ENCODE measurements at places on chromosomes 3 and 15.

DNA sequence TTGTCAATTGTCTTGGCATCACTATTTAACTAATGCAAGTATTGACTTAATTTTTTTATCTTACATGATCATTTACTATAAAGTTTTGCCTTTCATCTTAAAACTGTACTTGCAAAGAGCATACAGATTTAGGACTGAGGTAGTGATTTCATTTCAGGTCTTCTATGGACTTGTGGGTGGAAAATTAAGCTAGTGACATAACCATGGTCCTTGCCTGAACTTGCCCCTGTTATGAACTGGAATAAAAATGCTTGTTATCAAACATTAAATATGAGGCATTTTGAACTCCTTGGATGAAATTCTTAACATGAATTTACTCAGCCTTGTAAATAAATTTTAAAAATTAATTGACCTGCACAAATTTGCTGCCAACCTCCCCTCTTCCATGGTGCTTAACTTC lies 712.0 kb downstream of the NAALADL2 start:
- DNase-seq = no peak

DNA sequence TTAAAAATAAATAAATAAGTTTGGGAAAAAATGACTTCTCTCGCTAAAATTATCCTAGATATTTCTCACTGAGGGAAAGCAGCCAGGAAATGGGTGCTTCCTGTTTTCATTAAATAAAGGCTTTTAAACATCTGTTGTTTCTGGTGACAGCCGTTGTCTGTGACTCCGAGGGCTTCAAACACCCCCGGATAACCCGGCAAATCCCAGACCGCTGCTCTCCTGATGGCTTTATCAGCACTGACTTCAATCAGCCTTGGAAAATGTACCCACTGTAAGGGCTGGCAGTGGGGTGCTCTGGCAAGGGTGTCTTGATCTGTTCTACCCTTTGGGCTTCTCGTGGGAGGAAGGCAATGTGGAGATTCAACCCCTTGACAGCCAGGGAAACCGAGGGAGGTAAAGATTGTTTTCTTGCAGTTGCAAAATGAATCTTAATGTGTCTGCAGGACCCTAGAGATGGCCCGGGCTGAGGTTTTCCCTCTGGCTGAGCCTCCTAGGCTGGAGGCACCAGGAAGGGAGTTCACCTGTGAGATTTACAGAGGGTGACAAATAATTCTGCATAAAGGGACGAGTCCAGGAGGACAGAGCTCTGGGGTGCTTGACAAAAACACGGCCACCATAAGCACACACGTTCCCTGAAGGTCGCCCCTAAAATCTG lies 33.6 kb upstream of the SEC13 start:
- no peak for DNase-seq

GRCh38 chr3:177680472-177680821 lies 483.2 kb upstream of the TBL1XR1 start:
- DNase-seq = no peak

DNA sequence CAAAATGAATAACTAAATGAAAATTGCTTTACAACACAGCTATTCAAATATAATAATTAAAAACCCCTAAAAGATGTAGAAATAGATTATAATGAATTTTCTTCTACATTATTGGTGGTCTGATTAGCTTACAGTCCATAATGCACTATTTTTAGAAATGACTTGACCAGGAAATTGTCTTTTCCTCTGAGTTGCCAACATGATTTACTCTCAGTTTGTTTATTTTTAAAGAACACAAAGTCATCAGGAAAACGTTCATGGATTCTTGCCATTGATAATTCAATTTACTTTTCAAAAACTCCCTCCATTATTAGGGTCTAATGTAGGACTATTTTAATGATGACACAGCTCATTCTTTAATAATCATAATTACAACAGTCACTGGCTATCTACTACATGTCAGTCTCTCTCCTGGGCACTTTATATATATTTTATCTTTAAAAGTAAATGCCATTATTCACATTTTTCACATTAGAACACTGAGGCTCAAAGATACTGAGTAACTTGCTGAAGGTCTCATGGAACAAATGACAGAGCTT lies 1.1 kb downstream of the TM4SF18 start:
- DNase-seq = no peak

GRCh38 chr15:63832620-63833019 lies 1.1 kb downstream of the HERC1 start:
- no peak for DNase-seq

DNA sequence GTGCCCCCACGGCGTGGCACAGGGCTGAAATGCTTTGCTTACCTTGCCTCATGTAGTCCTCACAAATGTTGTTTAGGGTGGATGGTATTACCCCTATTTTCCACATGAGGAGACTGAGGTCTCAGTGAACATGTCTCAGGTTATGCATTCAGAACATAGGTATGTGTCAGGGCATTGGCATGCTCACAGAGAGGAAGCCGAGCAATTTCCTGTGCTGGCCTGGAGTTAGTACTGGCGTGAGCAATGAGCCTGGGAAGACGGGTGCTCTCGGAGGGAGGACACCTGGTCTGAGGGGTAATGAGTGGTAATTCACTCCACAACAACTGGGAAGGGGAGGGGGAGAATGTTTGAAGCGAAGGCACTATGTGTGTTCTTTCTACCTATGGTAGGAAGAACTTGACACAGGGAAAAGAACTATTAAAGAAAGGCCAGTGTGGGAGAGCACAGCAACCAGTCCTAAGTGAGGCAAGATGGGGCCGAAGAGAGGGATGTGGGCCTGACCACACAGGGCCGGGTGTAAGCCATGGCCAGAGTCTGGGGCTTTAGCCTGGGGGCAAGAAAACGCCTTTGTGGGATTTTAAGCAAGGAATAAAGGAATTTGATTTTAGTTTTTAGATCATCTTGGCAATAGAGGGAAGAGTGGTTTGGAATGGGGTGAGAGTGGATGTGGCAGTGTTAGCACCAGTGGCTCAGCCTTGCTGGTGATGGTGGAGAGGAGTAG lies 4.9 kb upstream of the FAM131A start:
- DNase-seq = no peak

GRCh38 chr3:119322021-119322834 lies 28.0 kb downstream of the ARHGAP31 start:
- DNase-seq = no peak

DNA sequence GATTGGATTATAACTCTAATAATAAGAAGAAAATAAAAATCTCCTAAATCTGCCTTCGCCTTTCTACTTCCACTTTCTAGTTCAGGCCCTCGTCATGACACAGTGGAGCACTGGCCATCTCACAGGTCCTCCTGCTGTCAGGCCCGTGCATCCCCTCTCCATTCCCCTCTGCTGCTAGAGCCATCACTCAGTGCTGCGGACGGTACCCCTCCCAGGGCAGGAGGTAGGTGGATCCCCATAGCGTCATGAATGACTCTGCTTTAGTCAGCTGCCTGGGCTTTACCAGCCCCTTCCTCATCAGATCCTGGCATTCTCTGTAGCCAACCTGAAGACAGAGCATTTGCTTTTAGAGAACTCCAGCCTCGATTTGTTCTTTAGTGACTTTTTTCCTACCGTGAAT lies 12.0 kb upstream of the PPP1R2 start:
- DNase-seq = no peak

DNA sequence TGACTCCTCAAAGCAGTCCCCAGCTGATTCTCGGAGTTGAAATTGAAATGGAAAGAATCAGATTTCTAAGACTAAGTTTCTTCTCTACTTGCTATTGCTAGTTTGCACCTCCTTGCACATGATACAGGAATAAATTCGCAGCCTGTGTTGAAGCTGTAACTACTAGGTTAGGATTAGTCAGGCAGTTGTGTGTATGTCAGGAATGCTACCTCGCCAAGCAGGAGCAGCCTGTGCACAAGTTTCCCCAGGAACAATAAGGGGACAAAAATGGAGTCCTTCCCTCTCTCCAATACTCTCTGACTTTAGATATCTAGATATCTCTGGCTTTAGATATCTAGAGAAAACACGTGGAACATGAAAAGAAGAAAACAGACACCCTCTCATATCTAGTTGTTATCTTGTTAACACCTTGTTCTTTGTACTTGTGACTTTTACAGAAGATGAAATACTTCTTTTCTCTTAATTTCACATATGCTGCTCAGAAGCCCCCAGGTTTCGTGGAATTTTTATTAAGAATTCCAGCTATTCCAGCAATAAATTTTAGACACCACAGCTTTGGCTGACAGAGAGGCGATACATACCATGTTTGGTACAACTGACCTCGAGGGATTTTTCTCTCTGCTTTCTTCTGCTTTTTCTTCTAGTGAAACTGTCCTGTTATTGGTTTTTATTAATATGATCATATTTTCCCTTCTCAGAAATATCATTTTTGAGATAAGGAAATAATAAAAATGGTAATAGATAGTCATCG lies 56.1 kb upstream of the CMSS1 start:
- DNase-seq = no peak

DNA sequence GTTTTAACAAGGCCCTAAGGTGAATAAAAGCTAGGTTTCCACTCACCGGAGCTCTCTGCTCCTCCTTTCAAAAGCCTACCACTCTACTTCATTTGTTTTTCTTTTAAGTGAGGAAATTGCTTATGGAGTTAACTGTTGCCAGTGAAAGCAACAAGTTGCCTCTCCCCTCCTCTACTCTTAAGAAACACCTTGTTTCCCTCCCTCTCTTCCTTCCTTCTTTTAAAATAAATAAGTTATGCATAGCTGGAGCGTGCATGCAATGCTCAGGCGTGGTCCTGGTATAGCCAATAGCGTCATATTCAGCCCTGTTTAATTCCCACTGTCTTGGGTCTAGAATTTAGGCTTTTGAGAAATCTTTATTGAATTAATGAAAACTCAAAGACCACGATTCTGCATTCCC lies 101.1 kb upstream of the IGF1R start:
- no peak for DNase-seq

DNA sequence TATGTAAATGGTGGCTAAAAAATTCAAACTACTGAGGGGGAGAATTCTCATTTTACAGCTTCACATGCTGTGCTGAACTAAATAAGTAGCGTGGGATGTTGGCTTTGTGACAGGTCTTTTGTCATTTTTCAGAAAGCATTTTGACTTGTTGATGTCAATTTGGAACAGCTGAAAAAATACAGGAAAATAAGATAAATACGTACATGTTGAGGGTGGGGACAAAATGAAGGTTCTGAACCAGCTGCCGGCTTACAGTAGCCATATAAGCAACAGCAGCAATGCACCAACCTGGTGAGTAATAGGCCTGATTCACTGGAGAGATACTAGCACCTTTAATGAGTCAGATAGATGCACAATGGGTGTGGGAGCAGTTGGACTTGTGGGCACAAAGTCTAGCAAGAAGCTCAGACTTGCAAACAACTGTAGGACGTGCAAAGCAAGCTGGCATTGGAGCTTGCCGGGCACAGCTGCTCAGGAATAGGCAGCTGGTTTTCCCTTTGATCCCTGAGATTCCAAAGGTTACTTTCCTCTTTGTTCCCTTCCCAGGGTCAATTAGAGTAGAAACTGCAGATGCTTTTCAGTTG lies 12.9 kb downstream of the B3GNT5 start:
- DNase-seq = no peak

DNA sequence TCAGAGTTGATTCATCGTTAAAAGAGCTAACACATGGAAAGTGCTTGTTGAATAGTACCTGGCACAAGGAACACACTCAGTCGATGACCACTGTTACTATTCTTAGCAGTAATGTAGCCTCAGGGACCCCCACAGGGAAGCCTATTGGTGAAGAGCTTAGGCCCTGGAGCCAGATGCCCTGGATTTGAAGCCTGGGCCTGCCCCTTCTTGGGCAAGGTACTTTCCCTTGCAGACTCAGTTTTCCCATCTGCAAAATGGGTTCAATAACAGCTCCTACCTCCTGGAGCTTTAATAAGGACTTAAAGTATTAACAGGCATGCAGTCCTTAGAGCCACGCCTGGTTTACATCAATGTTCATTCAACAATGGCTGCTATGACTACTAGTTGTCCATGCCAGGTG lies 96.9 kb upstream of the WNT5A start:
- DNase-seq = no peak

DNA sequence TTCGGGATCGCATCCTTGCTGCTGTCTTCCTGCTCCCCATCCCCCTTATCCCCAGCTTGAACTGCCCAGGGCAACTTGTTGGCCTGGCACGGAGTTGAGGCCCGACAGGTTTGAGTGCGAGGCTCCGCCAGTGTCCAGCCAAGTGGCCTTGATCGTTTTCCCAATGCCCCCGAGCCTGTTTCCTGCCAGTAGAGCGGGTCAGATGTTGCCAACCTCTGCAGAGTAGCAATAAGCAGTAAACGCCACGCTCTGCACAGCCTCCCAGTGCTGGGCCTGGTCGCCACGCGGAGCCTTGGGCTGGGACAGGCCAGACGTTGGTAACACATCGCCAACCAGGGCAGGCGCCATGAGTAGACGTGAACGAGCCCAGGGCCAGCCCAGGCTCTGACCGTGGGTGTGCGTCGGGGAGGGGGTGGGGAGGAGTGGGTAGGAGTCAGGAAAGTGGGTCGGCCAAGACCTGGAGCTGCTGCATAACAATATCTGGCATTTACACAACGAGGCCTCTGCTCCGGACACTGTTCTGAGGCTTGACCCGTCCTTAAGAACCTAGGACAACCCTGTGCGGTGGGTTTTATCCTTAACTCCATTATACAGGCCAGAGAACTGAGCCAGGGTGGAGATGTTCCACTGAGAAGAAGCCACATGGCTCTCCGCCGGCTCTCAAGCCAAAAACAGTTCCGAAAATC lies 444 bp upstream of the ABHD14A start:
- no peak for DNase-seq

All from HL-60 (cell line).